ENCODE measurements at places on chromosomes 7 and 10.

GRCh38 chr10:95377950-95378349 lies 87.1 kb upstream of the PDLIM1 start:
- DNase-seq: no peak

DNA sequence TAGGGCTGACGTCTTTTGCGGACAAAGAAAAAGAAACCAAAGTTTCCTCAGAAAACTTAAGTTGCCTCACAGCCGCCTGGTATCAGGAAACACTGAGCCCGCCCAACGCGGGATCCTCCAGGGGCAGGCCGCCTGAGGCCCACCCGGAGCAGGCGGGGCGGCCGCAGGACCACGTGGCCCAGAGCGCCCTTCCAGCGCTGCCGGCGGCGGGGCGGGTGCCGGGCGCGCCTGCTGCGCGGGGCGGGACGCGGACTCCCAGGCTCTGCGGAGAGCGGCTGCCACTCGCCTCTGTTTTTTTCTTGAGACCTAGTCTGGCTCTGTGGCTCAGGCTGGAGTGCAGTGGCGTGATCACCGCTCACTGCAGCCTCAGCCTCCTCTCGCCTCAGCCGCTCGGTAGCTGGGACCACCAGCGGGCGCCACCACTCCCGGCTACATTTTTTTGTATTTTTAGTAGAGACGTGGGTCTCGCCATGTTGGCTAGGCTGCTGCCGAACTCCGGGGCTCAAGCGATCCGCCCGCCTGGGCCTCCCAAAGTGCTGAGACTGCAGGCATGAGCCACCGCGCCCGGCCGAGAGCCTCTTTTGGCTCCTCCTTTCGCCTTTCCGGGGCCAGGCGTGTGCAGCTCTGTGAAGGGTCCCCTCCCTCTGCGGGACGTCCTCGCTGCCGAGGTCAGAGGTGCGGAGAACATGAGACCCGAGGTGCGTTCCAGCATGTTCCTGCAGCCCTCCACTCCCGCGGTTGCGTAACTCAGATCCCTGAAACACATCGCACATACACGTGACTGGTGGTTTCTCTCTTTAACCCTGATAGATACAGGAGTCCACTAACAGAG lies 11.6 kb upstream of the HNRNPF start:
- peak; percentile 74 for DNase-seq

DNA sequence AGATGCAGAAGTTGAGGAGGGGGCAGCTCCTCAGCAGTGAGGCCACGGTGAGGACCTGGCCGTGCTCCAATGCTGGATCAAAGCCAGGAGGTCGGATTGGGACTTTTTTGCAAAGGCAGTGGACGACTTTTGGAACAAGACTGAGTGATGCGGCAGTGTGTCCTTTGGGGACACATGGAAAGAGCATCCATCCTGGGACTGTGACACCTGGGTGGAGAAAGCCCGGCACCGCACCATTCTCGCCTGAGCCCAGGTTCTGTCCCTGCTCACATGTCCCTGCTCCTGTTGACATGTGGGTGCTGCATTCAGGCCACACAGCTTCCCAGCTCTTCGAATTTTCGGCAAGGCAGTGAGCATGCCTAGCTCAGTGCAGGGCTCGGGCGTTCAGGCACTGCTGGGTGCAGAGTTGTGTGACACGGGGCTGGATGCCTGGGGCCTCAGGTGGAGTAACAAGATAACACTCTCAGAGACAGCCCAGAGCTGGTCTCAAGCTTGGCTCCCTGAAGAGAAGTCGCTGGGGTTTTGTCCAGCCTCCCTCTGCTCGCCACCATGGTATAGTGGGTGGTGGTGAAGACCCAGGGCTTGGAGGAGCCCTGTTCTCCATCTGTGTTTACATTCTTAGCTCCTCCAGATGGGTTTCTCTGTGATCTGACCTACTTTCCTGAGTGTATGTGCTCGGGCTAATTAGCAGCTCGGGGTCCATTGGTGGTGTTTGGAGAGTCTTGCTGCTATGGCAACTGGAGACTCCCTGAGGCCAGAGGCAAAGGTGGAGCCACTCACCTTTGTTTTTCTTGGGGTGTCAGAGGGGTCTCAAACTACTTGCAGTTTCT lies 111.7 kb upstream of the BTBD16 start:
- no peak for DNase-seq

GRCh38 chr10:34016576-34016975 lies 682.1 kb upstream of the NRP1 start:
- DNase-seq: no peak

GRCh38 chr10:63115732-63116383 lies 17.3 kb upstream of the NRBF2 start:
- no peak for DNase-seq

DNA sequence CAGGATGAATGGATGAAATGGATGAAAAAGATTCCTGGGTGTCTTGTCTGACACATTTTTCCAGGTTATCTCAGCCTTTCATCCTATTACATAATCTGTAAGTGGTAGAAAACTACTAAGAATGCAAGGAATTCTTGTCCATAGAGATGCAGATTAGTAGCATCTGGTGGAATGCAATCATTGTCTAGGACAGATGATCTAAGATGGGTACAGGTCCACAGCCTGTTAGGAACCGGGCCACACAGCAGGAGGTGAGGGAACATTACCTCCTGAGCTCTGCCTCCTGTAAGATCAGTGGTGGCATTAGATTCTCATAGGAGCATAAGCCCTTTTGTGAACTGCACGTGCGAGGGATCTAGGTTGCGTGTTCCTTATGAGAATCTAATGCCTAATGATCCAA lies 225.0 kb downstream of the CALN1 start:
- DNase-seq: no peak

DNA sequence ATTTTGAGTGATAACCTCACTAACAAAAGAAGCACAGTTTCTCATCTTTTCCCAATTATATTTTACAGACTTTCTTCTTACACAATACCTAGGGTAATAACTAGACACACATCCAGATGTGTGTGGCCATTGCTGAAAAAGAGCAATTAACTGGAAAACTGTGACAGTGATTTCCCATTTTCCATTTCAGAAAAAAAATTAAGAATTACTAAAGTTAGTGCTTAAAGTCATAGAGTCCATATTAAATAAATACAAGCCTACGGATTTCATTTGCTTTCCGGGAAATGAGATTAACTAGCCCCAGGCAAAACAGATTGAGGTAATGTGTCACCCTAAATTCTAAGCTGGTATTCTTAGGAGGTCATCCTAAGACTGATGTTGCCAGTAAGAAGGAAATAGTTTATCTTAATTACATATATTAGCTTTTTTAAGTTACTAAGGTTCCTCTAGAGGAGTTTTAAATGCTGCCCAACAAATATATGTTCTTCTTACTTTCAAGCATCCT lies 10.2 kb upstream of the MACC1 start:
- DNase-seq: no peak

DNA sequence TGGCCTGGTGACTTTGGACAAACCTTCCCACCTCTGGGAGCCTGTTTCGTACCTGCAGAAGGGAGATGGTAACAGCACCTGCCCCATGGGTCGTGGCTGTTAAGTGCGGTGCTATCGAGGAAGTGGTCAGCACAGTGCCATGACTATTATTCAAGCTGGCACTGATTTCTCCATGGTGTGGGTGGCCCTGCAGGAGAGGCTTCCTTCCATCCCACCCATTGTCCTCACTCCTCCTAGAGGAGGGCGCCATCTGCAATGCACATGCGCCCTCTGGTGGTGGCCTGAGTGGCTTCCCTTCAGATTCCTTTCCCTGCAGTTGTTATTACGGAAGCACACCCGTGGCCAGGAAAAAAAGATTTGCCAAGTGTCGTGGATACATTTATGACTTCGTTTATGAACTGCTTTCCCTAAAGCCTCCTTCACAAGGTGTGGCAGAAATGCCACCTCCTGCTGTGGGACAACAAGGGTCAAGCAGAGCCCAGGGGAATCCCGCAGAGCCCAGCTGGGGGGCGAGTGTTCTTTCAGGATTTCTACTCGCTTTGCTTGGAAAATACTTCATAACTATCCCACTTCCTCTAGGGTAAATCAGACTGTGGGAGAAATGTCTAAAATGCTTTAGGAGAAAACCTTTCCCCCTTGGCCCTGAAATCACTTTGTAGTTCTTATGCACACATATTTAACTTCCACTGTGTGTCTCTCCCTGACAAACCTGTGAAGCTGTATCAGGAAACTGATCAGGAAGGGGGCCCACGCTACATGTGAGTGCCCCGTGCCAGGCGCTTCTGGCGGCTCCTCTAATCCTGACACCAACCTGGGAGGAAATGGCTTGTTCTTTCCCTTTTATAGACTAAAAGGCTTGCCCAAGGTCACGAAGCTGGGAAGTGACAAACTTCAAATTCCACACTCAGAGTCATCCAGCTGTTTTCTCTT lies 98.0 kb upstream of the ANLN start:
- DNase-seq: peak; percentile 33

- no peak for DNase-seq
Measured at GRCh38 chr10:42790835-42791234, 8.2 kb downstream of the BMS1 start.

DNA sequence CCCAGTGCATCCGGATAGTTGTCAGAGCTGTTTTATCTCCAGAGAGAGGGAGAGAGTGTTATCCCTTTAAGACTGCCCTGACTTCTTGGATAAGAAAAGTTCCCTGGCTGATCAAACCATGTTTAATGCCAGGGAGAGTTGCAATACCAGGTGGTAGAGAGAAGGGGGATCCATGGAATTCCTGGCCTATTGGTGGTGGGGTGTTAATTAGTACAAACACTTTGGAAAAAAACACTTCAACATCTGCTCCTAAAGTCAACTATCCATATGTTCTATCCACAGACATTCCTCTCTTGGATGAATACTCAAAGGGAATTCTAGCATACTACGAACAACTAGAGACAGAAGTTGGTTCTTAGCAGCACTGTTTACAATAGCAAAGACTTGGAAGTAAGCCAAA lies 307.2 kb downstream of the TCERG1L start:
- no peak for DNase-seq

DNA sequence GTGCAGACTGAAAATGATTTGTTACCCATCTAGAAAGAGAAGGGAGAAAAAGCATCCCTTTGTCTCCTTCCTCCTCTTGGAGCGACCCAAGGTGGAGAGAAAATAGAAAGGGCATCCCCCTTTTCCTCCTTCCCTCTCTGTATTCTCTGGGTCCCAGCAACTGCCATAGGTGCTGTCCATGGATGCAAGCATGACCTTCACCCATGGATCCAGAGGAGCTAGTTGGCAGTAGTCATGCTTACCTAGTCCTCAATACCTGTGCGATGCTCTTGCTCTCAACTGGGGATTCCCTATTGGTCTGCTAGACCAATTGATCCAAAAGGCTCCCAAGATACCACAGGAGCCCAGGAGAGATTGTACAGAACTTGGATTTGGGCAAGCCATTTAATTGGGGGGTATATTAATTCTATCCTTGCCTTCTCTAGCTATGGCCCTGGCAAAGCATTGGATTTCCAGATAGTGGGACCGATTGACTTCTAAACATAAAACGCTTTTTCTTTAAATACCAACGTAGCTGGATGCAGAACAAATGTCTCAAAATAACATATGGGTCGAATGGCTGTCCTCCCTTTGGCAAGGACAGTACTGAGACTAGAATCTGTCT lies 547.8 kb upstream of the IGFBP3 start:
- DNase-seq: no peak

DNA sequence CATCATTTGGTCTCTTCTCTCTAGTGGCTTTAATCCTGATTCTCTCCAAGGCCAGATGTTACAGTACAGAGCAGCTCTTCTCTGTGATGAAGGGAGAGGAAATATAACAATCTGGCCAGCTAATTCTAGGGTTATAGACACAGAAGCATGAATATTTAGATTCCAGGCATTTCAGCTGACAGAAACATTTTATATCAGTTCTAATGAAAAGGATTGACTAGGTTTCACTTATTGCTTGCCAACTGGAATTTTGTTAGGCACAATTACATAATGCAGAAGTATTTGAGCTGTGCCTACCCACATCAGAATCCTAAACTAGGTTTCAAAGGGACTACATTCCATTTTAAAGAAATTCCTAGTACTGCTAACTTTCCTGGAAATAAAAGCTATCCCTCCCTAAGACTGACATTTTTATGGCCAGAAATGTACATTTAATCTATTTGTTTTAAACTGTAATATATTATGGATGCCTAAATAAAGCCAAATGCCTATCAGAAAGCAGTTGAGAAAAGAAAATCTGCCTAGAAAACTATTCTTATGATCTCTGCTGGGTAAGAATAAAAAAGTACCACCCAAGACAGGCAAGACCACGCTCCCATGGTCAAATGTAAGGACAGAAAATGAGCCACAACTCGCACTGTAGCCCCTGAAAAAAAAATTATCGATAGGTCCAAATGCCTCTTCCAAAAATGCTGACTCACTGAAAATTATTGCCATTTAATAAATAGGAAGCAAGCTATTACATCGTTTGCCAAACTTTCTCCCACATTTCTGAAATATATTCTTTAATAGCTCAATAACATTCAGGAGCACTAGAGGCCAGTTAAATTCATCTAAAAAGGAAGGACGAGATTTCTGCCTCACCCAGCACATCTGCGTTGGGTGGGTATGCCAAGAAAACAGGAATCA lies 498.1 kb downstream of the KCNMA1 start:
- DNase-seq: no peak

- DNase-seq: no peak
Measured at GRCh38 chr10:62243647-62243997, 25.0 kb downstream of the RTKN2 start.

- no peak for DNase-seq
Measured at GRCh38 chr10:99777918-99778714, 4.3 kb upstream of the ABCC2 start.
